ENCODE measurements at places on chromosomes 1 and 21.

GRCh38 chr21:33734291-33734690 is 92.0 kb downstream of the ITSN1 start:
- no peak for DNase-seq

GRCh38 chr1:187646536-187647107 is 817.9 kb downstream of the PLA2G4A start:
- DNase-seq, result no peak

GRCh38 chr1:68129536-68130250 is 79.3 kb upstream of the DIRAS3 start:
- DNase-seq, result no peak

- DNase-seq, result no peak
These were observed 75.2 kb upstream of the TEKT2 start for GRCh38 chr1:36008546-36009197.

GRCh38 chr21:35801391-35801790 is 258.9 kb downstream of the SETD4 start:
- DNase-seq, result no peak

DNA sequence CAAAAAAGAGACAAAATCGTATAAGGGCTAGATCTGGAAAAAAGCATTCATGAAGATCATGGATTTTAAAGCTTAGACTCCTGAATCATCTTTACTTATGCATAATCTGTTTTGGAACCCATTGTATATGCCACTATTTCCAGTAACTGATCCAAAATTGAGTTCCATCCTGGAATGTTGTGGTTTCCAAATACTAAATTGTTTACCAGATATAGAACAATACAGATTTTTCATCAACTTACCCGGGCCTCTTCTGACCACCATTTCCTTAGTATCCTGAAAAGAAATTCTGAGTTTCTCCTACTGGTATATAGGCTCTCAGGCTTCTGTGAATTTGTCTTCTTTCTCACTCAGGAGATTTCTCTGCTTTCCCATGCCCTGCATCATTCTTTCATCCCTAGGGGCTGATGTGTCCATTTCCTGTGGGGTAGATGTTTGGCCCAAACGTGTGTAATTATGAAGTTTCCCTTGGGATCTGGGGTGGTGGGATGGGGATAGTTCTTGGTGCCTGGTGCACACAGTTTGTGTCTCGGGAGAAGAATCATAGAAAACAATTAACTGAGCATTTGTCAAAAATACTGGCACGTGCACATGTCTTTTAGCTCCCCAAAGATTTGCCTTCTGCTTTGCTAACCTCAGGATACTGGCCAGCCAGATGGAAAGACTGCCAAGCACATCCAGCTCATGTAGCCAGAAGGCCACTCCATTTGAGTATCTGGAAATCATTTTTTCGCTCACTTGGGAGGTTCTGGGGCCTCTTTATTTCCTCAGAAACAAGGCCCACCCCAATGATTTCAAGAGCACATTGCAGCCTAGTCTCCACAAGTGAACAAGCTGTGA is 127.8 kb downstream of the NTMT2 start:
- DNase-seq, result no peak

DNA sequence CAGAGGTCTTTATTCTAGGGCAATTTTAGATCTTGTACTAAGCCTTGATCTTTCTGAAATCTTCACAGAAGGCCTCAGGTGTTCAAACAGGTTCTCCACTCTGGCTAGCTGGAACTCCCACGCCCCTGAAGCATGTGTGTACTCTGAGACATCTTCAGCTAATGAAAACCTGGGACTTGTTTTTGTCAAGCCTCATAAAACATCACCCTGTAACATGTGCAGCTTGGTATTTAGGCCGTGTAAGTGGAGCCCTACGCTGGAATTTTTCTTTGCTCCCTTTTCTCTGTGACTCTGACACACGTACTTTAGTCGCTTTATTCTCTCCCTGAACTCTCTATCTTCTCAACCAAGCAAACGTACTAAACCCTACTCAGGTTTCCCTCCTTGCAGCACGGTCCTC is 701.9 kb upstream of the ZP4 start:
- no peak for DNase-seq

DNA sequence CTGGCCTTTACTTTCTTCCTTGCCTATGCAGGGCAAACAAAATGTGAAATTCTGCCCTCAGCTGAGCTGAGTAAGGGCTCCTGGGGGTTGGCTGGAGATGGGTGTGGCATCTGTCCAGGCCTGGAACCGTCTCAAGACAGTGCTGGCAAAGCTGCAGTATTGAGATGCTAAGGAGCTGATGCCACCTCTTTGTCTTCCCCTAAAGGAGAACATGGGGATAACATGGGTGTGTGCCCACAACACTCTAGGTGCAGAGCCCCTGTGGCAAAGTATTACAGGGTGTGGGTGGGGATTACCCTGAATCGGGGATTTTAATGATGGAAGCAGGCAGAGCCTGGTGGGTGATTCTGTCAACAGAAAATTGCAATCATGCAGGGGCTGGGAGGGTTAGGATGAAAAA is 2.5 kb upstream of the ST3GAL3 start:
- DNase-seq, result no peak

- DNase-seq, result no peak
These were observed 78.2 kb downstream of the SLC16A1 start for GRCh38 chr1:112877750-112878149.

DNA sequence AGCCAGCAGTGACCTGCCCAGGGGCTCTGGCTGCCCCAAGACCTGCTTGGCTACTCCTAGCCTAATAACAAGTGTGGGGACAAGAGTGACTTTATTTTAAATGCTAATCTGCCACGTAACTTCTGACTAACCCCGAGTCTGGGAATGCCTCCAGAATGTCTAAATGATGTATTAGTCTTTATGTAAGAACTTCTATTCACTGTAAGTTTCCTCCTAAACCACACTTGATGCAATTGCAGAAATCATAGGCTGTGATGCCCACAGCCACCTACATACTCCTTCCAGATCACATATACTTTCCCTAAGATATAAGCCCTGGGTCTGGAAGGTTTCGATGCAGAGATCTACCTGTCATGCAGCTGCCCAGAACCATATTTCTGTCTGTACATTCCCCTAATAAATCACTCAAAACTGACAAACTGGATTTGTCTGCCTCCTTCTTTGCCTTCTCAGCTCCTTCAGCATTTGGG is 5.9 kb upstream of the VPS45 start:
- DNase-seq, result no peak

DNA sequence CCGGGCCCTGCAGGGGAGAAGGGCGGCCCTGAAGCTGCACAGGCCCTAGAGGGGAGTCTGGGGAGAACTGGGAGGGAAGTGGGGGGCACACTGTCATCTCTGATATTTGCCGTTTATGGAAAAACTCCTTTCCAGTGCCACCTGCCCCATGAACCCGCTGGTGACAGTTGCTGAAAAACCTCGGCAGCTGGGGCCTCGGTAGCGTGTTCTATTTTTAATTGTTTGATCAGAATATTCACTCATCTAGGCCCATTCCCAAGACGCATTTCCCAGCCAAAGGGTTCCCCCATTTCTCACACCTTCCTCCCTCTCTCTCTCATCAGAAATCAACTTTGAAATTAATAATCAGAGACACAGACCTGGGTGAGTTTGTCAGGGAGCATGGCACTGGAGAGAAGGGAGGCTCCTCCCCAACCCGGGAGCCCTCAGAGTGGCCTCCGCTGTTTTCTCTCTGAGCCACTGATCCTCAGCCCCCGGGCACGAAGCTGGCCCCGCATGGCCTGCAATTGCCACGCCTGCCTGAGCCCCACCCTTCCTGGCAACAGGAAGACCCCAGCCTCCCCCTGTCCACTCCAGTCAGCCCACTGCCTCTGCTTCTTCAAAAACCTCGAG is 111.1 kb downstream of the CASZ1 start:
- no peak for DNase-seq

- no peak for DNase-seq
These were observed 26.0 kb downstream of the ROR1 start for GRCh38 chr1:63799820-63800219.

GRCh38 chr1:69967245-69967766 is 238.1 kb downstream of the LRRC40 start:
- no peak for DNase-seq

DNA sequence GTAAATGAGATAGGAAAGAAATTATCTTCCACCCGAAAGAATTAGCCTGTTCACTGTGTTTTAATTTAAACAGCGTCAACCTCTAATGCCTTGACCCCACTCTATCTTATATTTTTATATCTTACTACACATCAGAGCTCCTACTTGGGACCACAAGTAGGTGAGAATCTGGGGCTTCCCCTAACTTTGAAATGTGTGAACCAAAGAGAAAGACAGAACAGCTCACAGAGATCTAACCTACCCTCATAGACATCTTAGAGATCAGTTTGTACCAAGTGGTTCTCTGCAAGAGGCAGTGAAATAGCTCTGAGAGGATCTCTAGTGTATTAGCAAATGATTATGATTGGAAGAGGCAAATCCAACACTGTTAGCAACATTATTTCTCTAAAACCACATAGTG is 31.0 kb upstream of the IFI16 start:
- no peak for DNase-seq

DNA sequence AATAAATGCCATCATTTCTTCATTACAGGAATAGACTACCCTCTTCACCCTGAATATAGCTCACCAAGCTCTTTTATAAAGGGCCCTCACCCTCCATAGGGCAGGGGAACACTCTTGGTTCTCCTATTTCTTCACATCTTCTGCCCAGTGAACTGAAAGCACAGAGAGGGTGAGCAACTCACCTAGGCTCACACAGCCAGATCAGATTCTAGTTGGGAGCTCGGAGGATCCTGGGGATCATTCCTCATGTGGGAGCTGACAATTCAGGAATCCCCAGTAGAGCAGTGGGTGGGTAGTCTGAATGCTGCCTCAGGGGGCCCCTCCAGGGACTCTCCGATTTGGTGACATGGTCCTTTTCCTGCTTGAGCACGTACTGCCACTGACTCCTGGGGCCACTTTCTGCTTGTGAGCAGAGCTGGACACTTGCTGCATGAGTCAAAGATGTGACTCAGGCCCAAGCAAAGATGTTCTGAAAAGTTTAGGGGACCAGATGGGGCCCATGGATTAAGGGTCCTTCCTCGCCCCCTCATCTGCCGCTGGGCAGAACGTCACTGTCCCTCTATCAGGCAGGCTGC is 63.7 kb upstream of the WNT4 start:
- no peak for DNase-seq

- no peak for DNase-seq
These were observed 27.6 kb downstream of the C2CD2 start for GRCh38 chr21:41926117-41926806.

DNA sequence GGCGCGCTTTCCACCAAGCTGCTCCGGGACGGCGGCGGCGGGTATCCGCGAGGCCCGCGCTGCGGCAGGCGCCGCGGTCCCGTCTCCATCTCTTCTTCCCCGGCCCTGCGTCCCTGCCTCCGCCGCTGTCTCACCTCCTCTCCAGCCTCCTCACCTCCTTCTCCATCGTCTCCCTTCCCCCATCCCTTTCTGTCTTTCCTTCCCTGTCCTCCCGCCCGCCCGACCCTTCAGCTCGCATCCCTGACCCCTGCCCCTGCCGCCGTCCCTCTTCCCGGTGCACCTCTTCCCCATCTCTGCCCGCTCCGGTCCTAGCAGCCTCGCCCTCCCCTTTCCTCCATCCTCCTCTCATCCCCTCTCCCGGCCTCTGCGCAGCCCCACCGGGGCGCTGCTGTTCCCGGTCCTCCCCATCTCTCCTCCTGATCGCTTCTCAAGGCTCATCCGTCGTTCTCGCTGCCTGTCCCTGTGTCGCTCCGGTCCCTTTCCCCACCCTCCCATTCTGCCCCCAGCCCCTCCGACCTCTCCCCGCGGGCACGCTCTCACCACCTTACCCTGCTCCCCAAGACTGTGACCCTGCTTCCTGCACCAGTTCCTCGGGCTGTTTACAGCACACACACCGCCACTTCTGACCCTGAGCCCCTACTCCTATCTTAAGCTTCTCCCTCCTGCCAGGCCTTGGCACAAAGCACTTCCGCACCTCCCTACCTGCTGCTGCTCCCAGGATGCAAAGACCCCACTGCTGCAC is 760 bp upstream of the NPHP4 start:
- no peak for DNase-seq

GRCh38 chr1:27560268-27561123 is 43.4 kb downstream of the AHDC1 start:
- DNase-seq, result no peak

DNA sequence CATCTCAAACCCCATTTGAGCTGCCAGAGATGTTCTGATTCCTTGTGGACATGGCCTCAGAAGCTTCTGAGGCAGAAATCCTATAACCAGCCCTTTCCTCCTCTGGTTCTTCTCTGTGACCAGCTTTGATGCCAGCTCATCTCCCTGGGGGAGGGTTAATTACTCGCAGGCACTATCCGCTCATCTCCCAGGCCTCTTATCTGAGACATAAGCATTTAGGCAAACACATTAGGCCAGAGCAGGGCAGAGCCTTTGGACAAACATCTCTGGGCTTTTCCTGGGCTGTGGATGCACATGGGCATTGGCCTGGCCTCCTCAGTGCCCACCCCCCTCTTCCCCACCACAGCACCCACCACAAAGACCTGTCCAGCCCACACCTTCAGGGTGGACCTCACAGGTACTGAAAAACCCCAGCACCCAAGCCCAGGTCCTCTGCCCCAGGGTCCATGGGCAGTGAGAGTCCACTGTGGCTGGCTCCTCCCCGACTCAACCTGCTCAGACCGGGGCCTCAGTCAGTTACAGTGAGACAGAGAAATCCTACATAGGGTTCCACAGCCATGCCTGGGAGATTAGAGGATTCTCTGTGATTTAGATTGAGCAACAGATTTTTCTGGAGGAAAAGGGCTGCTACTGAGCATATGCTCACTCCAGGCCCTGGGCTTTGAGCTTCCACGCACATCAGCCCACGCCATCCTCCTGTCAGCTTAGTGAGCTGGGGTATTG is 26.9 kb downstream of the IGSF21 start:
- DNase-seq, result no peak

DNA sequence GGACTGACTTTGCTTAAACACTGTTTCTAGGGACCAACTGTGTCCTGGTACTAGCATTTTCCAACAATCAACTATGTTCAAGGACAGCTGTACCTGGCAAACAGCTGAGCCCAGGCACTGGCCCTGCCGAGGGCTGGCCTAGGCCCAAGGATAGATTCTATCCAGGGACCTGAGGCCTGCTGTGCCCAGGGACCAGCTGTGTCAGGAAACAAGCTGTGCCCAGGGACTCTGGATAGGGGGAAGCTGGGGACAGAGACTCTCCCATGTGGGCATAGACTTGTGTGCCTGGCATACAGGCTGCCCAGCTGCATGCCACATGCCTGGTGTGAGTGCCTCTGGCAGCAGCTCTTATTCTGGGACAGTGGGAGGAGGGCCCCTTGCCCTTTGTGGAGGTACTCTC is 38.1 kb upstream of the POU3F1 start:
- peak; percentile 31 for DNase-seq

- DNase-seq, result no peak
These were observed 340.0 kb downstream of the NPHP4 start for GRCh38 chr1:5651964-5652821.
